ENCODE measurements at places on chromosomes 2 and 18.

- DNase-seq, result no peak
- H3K27ac ChIP-seq, result no peak overlapping the region
- no peaks in the 10 kb centered on the region for H3K36me3 ChIP-seq
- H3K27me3 ChIP-seq, result no peaks in the 10 kb centered on the region
Observed at GRCh38 chr2:54194761-54195750, 61.0 kb downstream of the TSPYL6 start.

DNA sequence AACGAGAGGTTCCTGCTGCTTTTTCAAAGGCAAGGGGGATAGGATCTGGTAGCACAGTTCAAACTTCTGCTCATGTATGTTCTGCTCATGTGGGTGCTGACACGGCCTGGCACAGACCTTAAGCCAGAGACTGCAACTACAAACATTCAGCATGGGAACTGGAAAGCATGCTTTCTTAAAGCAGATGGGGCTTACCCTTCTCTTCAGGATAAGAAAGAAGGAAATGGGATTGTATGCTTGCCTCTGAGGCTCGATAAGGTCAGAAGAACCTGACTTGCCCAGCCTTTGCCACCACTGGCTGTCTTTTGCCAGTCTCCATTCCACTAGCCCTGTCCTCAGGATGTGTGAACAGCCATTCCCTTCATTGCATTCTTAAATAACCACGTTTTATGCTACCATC is 10.7 kb downstream of the DOCK10 start:
- H3K4me1 ChIP-seq, result no peaks in the 10 kb centered on the region
- no peaks in the 10 kb centered on the region for H3K27me3 ChIP-seq
- H3K36me3 ChIP-seq, result no peaks in the 10 kb centered on the region
- no peak overlapping the region for H3K27ac ChIP-seq
- H3K4me3 ChIP-seq, result no peak overlapping the region

- H3K27me3 ChIP-seq, result peaks cover 20% of the 10 kb centered on the region
- no peak overlapping the region for H3K4me3 ChIP-seq
- H3K27ac ChIP-seq, result no peak overlapping the region
- H3K36me3 ChIP-seq, result no peaks in the 10 kb centered on the region
- DNase-seq, result no peak
Observed at GRCh38 chr2:218059289-218059688, 9.8 kb upstream of the RUFY4 start.

GRCh38 chr18:48621815-48622555 is 83.2 kb downstream of the CTIF start:
- no peak for DNase-seq
- no peaks in the 10 kb centered on the region for H3K27me3 ChIP-seq
- H3K36me3 ChIP-seq, result no peaks in the 10 kb centered on the region
- peaks cover 38% of the 10 kb centered on the region for H3K4me1 ChIP-seq
- H3K4me3 ChIP-seq, result no peak overlapping the region
- peak overlapping the region; percentile 99 for H3K27ac ChIP-seq

- DNase-seq, result no peak
- no peaks in the 10 kb centered on the region for H3K36me3 ChIP-seq
- no peaks in the 10 kb centered on the region for H3K27me3 ChIP-seq
- H3K4me3 ChIP-seq, result no peak overlapping the region
- H3K4me1 ChIP-seq, result no peaks in the 10 kb centered on the region
Observed at GRCh38 chr2:24365051-24365450, 4.7 kb upstream of the ITSN2 start.

DNA sequence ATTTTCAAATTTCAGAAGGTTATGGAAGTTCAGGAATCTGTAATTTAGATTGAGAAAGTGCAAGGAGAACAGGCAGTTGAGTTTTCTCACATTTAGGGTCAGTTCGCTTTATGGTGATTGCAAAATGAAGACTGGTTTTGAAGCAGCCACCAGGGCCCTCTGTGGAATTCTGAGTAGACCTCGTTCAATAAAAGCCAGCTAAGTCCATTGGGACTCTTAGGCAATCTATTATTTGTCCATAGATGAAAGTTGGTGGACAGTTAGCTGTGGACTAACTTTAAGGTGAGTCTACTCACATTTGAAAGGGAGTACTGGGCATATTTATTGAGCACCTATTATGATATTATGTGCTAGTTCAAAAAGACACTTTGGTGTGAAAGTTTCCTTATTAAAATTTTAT is 266.3 kb upstream of the LINC00305 start:
- no peak overlapping the region for H3K27ac ChIP-seq
- H3K36me3 ChIP-seq, result no peaks in the 10 kb centered on the region
- H3K4me3 ChIP-seq, result no peak overlapping the region
- H3K27me3 ChIP-seq, result no peaks in the 10 kb centered on the region
- DNase-seq, result no peak
- H3K4me1 ChIP-seq, result no peaks in the 10 kb centered on the region

GRCh38 chr2:237538901-237539300 is 27.5 kb upstream of the PRLH start:
- H3K36me3 ChIP-seq, result no peaks in the 10 kb centered on the region
- H3K27ac ChIP-seq, result no peak overlapping the region
- peaks cover 3% of the 10 kb centered on the region for H3K4me1 ChIP-seq
- no peak for DNase-seq
- H3K4me3 ChIP-seq, result no peak overlapping the region

GRCh38 chr2:121868652-121869051 is 113.2 kb downstream of the TSN start:
- no peaks in the 10 kb centered on the region for H3K36me3 ChIP-seq
- DNase-seq, result no peak
- H3K27me3 ChIP-seq, result no peaks in the 10 kb centered on the region
- no peaks in the 10 kb centered on the region for H3K4me1 ChIP-seq
- H3K27ac ChIP-seq, result no peak overlapping the region
- H3K4me3 ChIP-seq, result no peak overlapping the region

DNA sequence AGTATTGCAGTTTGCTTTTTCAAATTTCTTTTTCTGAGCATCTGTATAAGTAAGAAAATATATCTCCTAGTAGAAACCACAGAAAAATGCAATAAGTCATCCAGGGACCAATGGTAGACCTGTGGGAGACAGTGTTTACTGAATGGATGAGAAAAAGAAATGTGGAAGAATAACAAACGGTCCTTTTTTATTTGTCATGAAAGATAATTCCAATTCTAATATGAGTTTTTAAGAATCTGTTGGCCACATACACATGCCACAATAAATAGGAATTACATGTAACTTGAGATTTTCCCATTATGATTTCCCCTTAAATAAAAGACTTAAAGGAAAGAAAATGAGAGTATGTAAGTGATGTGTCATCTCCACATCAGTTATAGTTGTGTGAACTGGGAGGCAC is 107.7 kb upstream of the RAB27B start:
- no peaks in the 10 kb centered on the region for H3K4me1 ChIP-seq
- H3K27ac ChIP-seq, result no peak overlapping the region
- H3K4me3 ChIP-seq, result no peak overlapping the region
- DNase-seq, result no peak
- no peaks in the 10 kb centered on the region for H3K36me3 ChIP-seq

DNA sequence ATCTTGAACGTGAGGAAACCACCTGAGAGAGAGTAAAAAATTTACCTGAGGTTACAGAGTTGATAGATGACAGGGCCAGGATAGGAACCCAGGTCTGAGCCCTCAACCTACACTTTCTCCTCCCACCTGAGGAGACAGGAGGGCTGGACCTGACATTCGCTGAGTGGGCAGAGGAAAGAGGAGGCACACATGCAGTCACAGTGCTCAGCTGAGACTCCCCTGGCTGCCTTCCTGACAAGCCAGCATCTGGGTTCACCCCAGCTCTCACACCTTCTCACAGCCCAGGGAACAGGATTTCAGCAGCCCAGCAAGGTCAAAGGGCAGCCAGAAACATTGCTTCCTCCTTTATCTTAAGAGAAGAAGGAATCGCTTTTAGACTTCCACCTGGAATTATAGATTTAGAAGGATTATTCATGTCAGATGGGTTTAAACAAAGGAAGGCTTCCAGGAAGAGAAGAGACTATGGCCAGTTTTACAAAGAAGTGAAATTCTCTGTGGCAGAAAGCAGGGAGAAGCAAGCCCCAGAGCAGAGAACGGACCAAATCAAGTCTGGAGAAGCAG is 18.1 kb upstream of the PKDCC start:
- no peaks in the 10 kb centered on the region for H3K27me3 ChIP-seq
- no peak overlapping the region for H3K27ac ChIP-seq
- no peaks in the 10 kb centered on the region for H3K36me3 ChIP-seq

DNA sequence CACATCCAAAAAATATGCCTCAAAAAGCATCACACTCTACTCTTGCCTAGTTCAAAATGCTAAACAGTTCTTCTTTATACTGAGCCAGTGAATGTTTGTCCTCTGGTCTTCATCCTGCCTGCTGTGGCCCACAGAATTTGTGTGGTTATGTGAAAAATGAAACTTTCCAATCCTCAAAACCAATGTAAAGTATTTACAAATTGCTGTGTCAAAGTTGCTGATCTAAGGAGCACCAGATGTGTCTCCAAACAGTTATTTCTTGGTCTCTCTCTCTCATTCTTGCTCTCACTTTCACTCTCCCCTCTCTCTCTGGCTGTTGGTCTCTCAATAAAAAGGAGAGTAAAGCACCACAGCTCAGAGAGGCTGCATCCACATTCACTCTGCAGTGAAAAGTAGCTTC is 23.0 kb downstream of the EPHA4 start:
- H3K27me3 ChIP-seq, result no peaks in the 10 kb centered on the region
- no peak overlapping the region for H3K27ac ChIP-seq
- DNase-seq, result no peak
- H3K4me3 ChIP-seq, result no peak overlapping the region
- H3K36me3 ChIP-seq, result no peaks in the 10 kb centered on the region

- peak overlapping the region; percentile 30 for H3K27ac ChIP-seq
- H3K36me3 ChIP-seq, result no peaks in the 10 kb centered on the region
- H3K4me3 ChIP-seq, result no peak overlapping the region
- H3K27me3 ChIP-seq, result no peaks in the 10 kb centered on the region
Observed at GRCh38 chr2:25664183-25664964, 9.0 kb downstream of the DTNB start.

DNA sequence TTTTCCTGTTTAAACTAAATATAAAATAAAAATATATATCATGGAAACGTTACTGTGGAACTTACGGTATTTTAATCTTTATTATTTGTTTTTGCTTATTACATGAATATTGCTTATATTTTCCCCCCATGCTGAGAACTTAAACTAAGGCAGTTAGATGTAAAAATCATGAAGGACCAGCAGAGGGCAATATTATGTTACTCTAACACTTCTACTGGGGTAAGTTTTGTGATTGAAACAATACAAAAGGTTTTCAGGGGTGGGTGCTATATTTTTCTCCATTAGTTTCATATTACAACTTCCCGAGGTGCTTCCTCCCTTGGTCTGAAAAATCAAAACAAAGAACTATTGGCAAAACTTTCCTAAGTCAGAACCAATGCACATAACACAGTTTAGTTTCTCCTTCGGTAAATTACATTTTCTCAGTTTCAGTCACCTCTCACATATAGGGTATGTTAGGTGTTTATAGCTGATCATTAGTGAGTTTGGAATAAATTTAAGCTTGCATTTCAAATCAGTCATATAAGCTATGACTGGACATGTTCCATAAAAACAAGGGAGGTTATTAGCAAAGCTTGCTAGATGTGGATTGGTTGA is 54.8 kb downstream of the ZNF407 start:
- no peak overlapping the region for H3K4me3 ChIP-seq
- H3K36me3 ChIP-seq, result no peaks in the 10 kb centered on the region
- DNase-seq, result no peak
- H3K4me1 ChIP-seq, result no peaks in the 10 kb centered on the region

- no peaks in the 10 kb centered on the region for H3K36me3 ChIP-seq
- no peak for DNase-seq
- H3K27me3 ChIP-seq, result no peaks in the 10 kb centered on the region
- no peak overlapping the region for H3K4me3 ChIP-seq
Observed at GRCh38 chr2:213733893-213734292, 449.6 kb downstream of the SPAG16 start.

DNA sequence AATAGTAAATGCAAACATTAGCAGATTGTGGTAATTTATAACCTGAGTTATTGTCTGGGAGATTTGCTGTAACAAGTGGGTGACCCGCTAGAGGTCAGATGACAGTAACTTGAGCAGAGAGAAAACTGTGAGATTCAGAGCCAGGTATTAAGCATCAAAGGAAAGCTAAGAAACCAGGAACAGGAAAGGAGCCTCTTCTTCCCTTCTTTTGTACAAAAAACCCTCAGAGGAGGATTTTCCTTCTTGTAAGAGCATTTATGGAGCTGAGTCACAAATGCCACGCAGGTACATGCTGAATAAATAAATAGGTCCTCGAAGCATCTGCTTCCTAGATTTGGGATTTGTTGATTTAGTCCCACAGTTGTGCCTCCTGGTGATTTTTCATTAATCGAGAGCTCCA is 146.5 kb downstream of the SH3BP4 start:
- H3K27ac ChIP-seq, result no peak overlapping the region
- H3K4me3 ChIP-seq, result no peak overlapping the region
- H3K27me3 ChIP-seq, result no peaks in the 10 kb centered on the region
- no peak for DNase-seq
- H3K36me3 ChIP-seq, result no peaks in the 10 kb centered on the region
